ENCODE measurements at places on chromosomes 11 and 22.

DNA sequence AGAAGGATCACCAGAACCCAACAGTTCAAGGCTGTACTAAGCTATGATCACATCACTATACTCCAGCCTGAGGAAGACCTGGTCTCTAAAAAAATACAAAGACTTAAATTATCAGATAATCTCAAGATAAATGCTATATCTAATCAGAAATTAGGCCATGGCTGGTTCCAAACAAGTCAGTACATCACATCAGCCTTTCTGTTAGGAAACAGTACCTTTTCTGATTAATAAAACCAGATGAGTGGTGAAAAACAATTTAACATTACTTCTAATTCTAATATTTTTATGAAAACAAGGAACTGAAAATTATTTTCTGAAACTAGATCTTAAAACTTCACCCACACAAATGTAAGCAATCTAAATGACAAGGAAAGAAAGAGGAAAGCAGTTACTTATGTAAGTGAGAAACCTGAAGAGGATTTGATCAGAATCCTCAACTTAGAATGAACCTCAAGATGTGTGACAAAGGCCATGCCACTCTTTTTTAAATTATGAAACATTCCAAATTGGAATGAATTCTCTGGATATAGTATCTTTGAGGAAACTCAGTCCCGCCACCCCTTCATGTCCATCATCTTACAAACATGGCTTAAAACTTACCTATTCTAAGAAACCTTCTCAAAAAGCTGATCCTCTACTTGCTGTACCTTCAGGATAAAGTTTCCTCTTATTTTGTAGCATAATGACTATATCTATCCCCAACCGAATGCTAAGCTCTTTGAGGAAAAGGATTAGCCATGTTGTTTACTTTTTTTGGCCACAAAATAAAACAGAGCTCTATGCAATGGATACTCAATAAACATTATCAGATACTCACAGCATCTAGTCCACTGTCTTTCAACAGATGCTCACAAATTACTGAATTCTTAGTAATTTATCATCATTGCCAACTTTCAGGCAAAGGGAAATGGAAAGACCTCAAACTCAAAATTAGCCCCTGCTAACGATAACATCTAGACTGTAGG is 132.0 kb downstream of the MRTFA start:
- no peak for DNase-seq

DNA sequence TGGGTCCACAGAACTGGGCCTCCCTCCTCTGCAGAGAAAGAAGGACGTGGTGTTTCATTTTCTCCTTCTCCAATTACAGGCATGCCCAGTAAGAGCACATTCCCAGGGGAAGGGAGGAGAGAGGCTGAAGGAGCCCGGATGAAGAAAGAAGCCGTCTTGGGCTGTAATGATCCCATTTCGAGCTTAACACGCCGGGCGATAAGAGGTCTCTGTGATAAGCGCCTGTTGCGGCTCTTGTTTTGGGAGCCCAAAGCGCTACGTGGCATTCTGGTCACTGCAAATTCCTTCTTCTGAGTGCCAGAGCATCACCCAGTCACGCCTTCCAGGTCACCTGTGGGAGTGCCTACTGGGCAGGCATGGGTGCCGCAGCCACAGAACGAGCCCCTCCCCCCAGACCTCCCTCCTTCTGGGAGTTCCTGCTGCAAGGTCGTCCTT is 57.5 kb downstream of the ANO1 start:
- DNase-seq: no peak

- DNase-seq: no peak
Observed at GRCh38 chr11:76661834-76662434, 8.6 kb downstream of the LRRC32 start.

GRCh38 chr11:441418-442274 is at the start of gene ANO9:
TSS of gene ANO9 (minus strand) at chr11:442011. CDS start at chr11:441926, 85 bp downstream.
- DNase-seq: peak; percentile 23

GRCh38 chr22:26779929-26780328 is 122.5 kb downstream of the MIAT start:
- DNase-seq: no peak

GRCh38 chr22:28402539-28402938 is 277.1 kb downstream of the TTC28 start:
- no peak for DNase-seq

DNA sequence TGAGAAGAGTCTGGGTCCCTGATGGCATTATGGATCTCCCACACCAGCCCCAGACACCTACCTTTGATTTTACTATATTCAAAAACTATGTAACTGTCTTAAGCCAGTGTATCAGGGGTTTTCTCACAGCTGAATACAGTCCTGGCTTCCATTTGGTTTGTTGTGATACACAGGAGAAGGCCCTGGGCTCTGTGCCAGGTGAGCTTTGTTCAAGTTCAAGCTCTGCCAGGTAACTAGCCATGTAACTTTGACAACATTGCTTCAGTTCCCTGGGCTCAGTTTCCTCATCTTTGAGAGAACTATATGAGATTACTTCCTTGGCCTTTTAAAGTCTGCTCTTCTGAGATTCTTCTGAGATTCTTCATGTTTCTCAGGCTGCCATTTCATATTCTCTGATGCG is 327.5 kb upstream of the TENM4 start:
- DNase-seq: no peak

DNA sequence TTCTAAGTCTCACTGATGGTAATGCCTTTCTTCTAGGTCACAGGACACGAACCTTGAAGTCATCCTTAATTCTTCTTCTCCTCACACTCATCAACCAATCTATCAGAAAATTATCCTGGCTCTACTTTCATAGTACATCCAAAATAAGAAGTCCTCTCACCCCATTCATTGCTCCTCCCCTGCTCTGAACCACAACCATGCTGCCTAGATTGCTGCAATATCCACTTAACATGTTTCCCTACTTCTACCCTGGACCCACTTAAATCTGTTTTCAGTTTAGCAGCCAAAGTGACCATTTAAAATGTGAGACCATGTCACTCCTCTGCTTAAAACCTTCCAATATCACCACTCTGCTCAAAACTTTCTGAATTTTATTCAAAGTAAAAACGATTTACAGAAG is 445.9 kb upstream of the FAT3 start:
- DNase-seq: no peak

DNA sequence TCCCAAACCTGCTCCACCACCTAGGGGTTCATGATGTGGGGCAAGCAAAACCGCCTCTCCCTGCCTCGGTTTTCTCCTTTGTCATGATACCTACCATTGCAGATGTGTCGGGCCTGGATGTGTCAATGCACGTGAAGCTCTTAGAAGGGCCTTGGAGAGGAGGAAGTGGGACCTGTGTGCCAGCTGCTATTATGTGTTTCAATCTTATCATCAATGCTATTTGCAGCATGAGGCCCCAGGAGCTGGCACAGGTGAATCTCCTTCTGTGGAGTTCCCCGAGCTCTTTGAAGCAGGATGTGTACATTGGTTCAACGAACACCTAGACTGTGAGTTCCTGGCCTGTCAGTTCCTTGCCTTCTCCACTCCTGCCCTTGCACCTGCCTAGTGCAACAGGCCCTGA is 331.6 kb downstream of the CTTN start:
- DNase-seq: no peak
